ENCODE measurements at places on chromosomes 11 and 22. TPM values are rescaled to one million over a fixed set of nuclear protein-coding genes. Genes with fewer than 3 reads are reported as not detected.

- no peak for DNase-seq
Observed at GRCh38 chr11:112156153-112156955, 7.5 kb downstream of the IL18 start.

YPEL1 gene
- total RNA-seq = 2.9 TPM

GRCh38 chr11:4882543-4882942 is 843 bp downstream of the OR51T1 start:
- no peak for DNase-seq

ART5 gene
- not detected for total RNA-seq

GRCh38 chr22:45534339-45535192 is 31.9 kb downstream of the FBLN1 start:
- DNase-seq = no peak
